Stimulated activated CD4-positive, alpha-beta T cell treated with anti-CD3 and anti-CD28 coated beads, Interleukin-1b, Interleukin-23, amount 100 ng/mL, for 4 hours (primary cell): ENCODE measurements at places on chromosomes 6 and 20.

DNA sequence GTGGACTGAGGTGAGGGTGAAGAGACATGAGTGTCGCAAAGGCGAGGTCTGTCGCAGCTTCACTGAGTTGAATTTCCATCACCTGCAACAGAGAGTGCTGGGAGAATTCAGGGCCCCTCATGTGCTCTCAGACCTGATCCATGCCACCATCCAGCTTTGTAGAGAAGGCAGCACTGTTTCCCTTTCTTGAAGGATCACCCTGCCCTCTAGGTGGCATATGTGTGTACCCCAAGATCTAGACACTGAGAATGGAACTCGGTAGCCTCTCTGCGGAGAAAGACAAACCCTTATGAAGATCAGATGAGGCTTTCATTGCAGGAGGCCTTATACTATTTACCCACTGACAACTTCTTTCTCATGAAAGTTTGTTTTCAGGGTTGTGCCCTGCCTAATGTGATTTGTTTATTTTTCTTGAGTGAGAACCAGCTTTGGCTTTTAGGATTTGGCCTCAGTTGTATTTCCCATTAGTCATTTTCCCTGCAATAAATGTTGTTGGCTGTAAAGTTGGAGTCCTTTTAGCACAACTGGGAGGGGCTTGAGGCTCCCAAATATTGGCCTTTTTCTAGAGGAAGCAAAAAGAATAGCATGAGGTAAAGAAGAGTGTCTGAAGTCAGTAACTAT lies 811.3 kb downstream of the DHX35 start:
- no peak for DNase-seq

- no peak for DNase-seq
Measured at GRCh38 chr20:14992961-14993360, 655.5 kb upstream of the FLRT3 start.

GRCh38 chr20:19978511-19979210 lies 38.5 kb upstream of the NAA20 start:
- no peak for DNase-seq

GRCh38 chr6:88566746-88567534 lies 396.5 kb downstream of the RNGTT start:
- DNase-seq, result no peak

GRCh38 chr6:96787846-96788580 lies 49.3 kb downstream of the GPR63 start:
- no peak for DNase-seq

DNA sequence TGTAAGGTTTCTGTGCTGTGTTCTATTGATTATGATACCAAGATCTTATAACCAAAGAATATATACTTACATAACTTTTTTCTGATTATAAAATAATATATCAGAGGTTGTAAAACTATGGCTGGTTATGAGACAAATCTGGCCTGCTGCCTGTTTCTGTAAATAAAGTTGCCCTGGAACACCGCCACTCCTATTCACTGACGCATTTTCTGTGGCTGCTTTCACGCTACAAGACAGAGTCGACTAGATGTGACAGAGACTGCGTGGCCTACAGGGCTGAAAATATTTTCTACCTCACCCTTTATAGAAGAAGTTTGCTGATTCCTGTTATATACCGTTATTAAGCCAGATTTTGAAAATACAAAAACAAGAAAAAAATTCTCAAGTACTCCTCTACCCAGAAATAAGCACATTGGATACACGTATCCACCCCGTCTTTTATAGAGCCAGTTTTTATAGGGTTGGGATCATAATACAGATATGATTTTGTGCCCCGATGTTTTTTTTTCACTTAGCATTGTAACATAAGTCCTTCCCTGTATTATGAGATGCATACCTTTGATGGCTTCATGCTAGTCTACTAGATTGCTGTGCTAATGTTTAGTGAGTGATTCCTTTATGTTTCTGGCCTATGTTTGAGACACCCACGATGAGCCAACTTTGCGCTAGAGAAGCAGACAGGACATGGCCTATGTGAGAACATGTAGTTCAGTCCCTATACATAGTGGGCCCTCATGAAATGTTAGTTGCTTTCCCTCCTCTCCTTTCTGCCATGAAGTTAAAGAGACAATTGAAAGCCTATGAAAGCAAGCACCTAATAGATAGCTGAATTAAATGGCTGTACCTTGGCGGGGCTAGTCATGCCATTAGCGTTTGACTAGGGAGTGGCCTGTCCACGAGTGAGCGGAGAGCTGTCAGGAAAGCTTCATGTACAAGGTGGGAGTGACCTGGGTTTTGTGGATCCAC lies 98.1 kb upstream of the KCNK16 start:
- no peak for DNase-seq

- no peak for DNase-seq
Measured at GRCh38 chr20:1803932-1804501, 91.2 kb upstream of the SIRPA start.

DNA sequence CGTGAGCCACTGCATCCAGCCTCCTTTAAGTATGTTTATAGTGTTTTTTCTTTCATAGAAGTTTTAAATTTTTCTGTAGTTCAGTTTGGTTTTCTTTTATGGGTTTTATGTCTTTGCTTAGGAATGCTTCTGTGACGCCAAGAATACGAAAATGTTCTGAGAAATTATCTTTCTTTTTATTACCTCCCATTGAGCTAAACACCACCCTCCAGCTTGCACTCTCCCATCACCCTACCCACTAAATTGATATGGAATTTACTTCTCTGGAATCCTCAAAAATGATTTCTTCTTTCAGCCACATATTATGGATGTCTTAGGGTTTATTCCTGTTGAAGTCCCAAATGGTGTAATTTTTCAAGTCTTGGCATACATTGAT lies 38.1 kb downstream of the JARID2 start:
- DNase-seq, result no peak

DNA sequence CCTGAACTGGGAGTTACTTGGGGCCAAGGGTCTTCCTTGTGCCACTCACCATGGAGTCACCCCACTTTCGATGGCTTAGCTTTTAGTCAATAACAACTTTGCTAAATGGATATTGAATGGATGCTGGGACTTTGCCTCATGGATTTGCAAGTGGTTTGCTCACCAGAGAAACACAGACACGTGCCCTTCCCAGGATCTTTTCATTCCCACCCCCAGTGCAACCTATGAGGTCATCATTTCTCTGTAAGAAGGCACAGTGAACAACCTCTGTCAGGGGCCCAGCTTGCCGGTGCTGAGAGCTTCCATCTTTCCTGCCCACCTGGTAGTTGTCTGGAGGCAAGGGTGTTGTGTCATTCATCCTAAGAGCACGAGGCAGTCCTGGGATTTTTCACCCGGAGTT lies 256.8 kb upstream of the PMEPA1 start:
- DNase-seq, result no peak

DNA sequence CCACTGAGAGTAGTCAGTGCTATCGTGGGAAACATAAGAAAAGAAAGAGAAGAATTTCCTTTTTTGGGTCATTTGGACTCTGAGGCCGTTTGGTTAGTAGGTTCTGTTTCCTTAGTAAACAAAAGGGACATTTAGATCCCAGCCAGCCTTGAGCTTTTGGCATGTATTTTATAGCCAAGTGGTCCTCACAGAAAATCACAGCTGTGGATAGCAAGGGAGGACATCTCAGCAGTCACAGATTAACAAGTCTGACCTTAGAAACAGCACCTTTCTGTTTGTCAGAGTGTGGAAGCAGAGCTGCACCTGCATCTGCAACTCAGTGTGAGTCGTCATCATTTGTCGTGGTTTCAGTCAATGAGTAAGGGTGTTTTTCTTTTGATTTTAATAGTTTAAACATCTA lies 40.5 kb downstream of the FAM120B start:
- no peak for DNase-seq
